ENCODE measurements at places on chromosomes 3 and 15. TPM values are rescaled to one million over a fixed set of nuclear protein-coding genes. Genes with fewer than 3 reads are reported as not detected.

The TRPM1 gene
- total RNA-seq = not detected

The TEX9 gene
- total RNA-seq = 1.1 TPM

The SCAMP2 gene
- 126 TPM for total RNA-seq

The CISH gene
- total RNA-seq = 300 TPM

The POPDC2 gene
- 2.9 TPM for total RNA-seq

The CDCP1 gene
- 21.7 TPM for total RNA-seq

The IL17RB gene
- total RNA-seq = 2.9 TPM

The SLC27A2 gene
- total RNA-seq = 9.9 TPM

The ITPKA gene
- not detected for total RNA-seq

The SLC49A4 gene
- total RNA-seq = 3.3 TPM

The GALNT15 gene
- total RNA-seq = not detected

The CHRD gene
- not detected for total RNA-seq

The WDR82 gene
- 140 TPM for total RNA-seq

The DPPA2 gene
- total RNA-seq = not detected

The ADGRG7 gene
- total RNA-seq = not detected

The IGDCC3 gene
- not detected for total RNA-seq

The STXBP5L gene
- total RNA-seq = not detected

The GOLGA8J gene
- total RNA-seq = 0.65 TPM

The ZSCAN29 gene
- 25.4 TPM for total RNA-seq

The CACNA1D gene
- 0.15 TPM for total RNA-seq

The WNT5A gene
- not detected for total RNA-seq

The PP2D1 gene
- not detected for total RNA-seq

The CELF6 gene
- total RNA-seq = 1.0 TPM

The CDC25A gene
- 23.5 TPM for total RNA-seq

The SSUH2 gene
- not detected for total RNA-seq

The CLDN16 gene
- total RNA-seq = not detected

The FAM107A gene
- total RNA-seq = not detected

The MAP6D1 gene
- total RNA-seq = 0.83 TPM

The KBTBD13 gene
- not detected for total RNA-seq

The ROPN1B gene
- not detected for total RNA-seq

The ITIH3 gene
- total RNA-seq = not detected

The UACA gene
- 3.9 TPM for total RNA-seq

The UTS2B gene
- total RNA-seq = not detected

The ESYT3 gene
- 0.74 TPM for total RNA-seq

The MITF gene
- 0.10 TPM for total RNA-seq

The MYO5C gene
- 2.4 TPM for total RNA-seq

The LRRC15 gene
- total RNA-seq = not detected

The CFAP100 gene
- not detected for total RNA-seq

The ENTPD3 gene
- total RNA-seq = not detected

The CTXN2 gene
- total RNA-seq = not detected

The CYP1A2 gene
- not detected for total RNA-seq

The NR2F2 gene
- not detected for total RNA-seq

The SCN11A gene
- total RNA-seq = 0.02 TPM

The SERP1 gene
- 83.5 TPM for total RNA-seq

The SOX14 gene
- total RNA-seq = not detected

The ASB14 gene
- total RNA-seq = not detected

The RAB5A gene
- total RNA-seq = 43.5 TPM

The GABRB3 gene
- not detected for total RNA-seq

The LZTFL1 gene
- total RNA-seq = 7.7 TPM

The SLC24A5 gene
- not detected for total RNA-seq

The SNTN gene
- total RNA-seq = not detected

The ZNF80 gene
- total RNA-seq = 0.10 TPM

The RNU5B-1 gene
- 14.4 TPM for total RNA-seq

The OGG1 gene
- 47.9 TPM for total RNA-seq

The TNIK gene
- 56.9 TPM for total RNA-seq

The FEZF2 gene
- total RNA-seq = not detected

The GTF2E1 gene
- 33.2 TPM for total RNA-seq

Measured in activated CD4-positive, alpha-beta T cell treated with anti-CD3 and anti-CD28 coated beads, Interleukin-2, amount 10 ng/mL, durations not matched to agents 7 days and 5 days (primary cell).